ENCODE measurements at places on chromosomes 1 and 21.

DNA sequence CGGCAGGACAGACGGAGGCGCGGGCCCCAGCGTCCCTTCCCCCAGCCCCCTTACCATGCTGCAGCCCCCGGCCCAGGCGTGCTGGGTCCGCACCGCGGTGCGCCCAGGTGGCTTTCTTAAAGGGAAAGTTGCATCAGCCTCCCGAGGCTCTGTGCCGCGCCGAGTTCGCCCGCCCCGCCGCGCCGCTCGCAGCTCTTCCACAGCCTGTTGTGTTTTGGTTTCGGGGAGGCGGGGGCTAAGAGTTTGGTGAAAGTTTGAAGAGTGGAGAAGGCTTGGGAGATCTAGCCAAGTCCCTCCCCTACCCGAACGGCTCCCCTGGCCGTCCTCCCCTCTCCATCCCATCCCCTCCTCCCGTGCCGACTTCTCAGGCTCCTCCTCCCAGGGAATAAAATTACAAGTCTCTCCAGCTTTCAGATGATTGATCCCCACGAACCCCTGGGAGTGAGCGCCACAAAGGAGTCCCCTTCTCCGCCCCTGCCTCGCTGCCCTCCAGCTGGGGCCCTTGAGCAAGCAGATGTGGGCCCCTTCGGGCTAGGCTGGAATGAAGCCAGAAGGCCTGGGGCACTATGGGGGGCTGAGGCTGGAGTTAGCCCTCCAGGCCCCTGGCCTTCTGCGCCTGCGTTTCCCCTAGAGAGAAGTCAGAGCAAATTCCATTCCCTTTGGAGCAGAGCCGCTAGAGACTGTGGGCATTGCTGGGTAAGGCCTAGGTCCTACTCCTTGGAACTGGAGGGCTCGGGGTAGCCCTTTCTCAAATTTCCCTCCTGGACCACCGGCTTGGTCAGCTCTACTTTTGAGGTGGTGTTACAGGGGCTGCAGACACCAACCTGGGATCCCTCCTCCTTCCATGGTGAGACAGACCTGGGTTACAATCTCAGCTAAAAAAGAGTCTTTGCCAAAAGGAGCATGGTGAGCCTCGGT is at the start of gene SLC6A9:
TSS of gene SLC6A9 (minus strand) at position 211 of the 918 bp plus-strand sequence. CDS start 7,185 bp downstream, outside the sequence.
- DNase-seq, result no peak

GRCh38 chr21:38531591-38531990 is 33.3 kb upstream of the ERG start:
- DNase-seq, result no peak

DNA sequence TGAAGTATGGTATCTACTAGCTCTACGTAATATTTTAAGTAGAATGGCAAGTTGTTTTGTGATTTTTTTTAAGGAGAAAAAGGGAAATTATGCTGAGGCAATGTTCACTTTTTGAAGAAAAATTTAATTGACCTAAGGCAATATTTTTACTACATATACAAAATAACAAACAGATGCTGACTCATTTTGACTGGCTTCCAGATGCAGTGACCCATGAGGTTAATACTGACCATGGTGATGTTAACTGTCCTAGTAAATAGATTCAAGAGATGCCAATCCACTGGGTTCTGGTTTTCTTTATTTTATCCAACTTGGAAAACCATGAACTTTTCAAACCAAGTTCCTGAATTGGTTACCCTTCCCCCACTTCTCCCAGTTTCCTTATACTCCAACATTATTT is 154.9 kb downstream of the CRB1 start:
- DNase-seq, result no peak

GRCh38 chr1:67118646-67119045 is 16.1 kb downstream of the C1orf141 start:
- DNase-seq, result no peak

DNA sequence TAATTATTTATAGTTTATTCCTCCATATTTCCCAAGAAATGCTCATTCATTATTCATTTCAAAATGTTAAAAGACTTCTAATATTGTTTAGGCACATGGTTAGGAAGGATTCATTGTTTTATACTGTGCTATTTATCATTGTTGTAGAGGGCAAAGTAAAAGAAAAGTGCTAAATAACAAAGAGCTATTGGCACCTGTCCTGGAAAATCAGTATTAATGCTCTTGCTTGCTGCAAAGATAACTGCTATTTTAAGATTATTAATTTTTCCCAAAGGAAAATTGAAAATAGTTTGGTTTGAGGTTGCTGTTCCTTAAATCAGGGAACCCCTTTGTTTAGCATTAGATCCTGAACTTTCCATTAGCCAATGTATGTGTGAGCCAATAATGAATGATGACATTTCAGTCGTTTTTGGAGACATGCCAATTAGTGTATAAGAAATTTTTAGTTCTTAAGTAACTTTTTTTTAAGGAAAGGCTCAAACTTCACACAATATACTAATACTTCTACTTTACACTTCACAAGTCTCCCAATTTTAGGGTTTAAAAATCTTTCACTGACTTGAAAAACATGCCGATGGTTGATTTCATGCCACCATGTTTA is 39.9 kb downstream of the EPB41 start:
- no peak for DNase-seq

DNA sequence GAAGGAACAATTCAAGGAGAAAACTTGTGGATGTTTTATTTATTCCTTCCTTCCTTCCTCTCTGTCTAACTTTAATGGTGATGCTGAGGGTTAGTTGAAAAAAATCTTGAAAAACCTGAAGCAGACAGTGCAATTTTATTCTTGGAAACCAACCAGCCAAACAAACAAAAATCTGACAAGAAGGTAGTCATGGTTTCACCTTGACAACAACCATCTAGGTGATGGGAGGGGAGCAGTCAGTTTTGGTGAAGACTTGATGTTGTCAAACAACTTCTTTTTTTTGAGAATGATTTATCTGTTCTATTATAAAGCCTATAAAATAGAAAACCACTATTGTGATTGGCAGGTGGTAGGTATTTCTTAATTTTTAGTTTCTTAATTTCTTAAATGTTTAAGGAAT is 92.4 kb upstream of the GPR88 start:
- DNase-seq, result no peak

DNA sequence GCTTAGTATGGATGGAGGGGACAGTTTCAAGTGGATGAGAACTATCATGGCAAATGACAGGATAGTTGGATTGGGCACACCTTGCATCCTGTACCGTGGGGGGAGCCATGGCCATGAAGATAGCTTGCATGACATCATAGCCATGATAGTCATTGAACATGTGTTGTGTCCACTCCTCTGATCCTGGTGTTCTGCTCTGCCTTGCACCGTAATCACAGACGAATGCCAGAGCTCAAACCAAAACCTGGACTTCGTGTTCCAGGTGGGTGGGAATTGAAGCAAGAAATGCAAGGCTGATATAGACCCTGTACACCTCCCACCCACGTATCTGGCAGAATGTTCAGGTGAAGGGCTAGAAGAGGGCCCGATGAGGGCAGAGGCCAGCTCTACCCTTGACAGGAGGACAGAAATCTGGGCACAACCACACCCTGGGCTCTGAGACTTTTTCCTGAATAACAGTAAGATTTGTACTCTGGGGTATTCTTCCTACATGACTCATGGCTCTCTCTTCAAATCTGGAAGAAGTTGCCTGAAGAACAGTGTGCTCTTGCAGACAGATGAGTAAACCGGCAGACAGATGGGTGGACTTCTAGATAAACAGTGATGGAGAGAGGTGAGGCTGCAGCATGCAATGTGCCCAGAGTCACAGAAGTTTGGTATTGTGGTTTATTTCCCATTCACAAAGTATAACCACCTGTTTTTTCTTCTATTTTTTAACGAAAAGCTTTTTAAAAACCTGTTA is 45.0 kb downstream of the KCNJ6 start:
- DNase-seq, result no peak

DNA sequence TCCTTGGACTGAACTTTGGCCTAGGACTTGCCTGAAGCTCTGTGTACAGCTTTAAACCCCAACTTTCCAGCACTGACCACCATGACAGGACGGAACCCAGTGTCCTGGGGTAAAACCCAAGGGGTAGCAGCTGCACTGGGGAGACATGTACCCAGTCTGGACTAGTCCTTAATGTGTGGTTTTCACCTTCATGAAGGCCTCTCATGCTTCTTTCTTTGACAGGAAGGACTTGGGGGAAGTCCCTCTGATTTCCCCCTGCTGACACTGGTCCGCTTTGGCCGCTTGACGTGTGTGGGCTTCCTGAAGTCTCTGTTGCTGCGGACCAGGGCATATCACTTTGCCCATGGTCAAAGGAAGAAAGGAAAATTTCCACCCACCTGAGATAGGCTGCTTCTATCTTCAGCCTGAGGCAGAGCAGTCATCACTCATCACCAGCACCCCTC is 66.3 kb upstream of the PRDX6 start:
- DNase-seq, result no peak

GRCh38 chr1:82517586-82517985 is 716.9 kb downstream of the ADGRL2 start:
- no peak for DNase-seq

- DNase-seq, result no peak
These were observed 62.8 kb upstream of the PDE9A start for GRCh38 chr21:42590431-42591131.

DNA sequence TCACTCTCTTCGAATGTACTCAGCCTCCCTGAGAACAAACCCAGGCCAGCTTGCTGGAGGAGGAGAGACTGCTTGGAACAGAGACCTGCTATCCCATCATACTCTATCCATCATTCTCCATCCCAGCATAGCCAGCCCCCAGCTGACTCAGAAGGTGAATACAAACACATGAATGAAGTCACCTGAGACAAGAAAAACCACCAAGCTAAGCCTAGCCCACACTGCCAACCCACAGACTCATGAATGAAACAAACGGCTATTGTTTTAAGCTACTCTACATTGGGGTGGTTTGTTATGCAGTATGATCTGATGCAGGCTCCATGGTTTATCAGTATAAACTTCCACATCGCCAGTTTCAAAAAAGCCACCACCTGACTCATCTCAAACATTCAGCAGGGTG is 395.6 kb downstream of the SETD4 start:
- no peak for DNase-seq

DNA sequence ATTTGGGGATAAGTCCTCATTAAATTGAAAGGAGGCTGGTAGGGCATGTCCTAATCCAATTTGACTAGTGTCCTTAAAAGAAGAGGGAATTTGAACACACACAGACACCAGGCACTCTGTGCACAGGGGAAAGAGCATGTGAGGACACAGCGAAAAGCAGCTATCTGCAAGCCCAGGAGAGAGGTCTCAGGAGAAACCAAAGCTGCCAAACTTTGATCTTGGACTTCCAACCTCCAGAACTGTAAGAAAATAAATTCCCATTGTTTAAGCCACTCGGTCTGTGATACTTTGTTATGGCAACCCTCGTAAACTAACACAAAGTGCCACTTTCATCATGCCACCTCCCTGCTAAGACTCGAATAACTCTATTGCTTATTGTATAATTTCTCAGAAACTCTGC is 13.8 kb downstream of the PLA2G4A start:
- no peak for DNase-seq

GRCh38 chr1:183871601-183872000 is 66.7 kb downstream of the RGL1 start:
- peak; percentile 18 for DNase-seq

DNA sequence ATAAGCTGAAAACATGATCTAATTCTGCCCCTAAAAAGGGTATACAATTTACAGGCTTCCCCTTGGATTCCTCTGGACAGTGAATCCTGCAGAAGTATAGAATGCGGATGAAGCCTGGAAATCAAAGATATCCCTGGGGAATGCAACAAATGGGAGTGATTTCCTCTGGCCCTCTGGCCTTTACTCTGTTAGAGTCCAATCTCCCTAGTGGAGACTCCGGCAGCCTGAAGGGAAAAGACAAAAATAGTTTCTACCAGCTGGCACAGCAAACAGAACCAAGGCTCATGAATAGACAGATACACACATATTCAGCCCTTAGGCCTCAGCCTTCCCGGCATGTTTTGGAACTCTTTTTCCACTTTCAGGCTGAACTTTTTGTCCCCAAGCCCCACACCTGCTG is 3.9 kb upstream of the LRRC52 start:
- no peak for DNase-seq

DNA sequence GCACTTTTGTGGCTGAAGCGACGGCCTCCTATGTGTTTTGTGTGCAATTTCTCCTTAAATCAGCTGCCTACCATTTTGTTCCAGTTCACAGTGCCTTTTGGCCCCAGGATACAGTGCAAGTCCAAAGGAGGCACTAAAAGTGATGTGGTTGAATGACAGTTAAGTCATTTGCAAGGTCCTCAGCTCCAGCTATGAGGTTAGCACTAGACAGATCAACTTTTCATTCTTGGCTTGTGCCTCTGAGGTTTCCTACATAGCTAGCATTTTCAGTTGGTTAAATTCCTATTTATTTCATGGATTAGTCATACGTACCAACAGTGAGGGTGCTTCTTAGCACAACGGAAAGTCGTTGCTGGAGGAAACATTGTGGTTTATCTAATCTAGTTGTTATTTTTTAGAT is 59.3 kb upstream of the NTPCR start:
- DNase-seq, result no peak

Measured in C1 segment of cervical spinal cord (tissue), 14 donors.